Amniotic epithelial cell (primary cell): ENCODE measurements at places on chromosomes 7 and 10.

GRCh38 chr7:74187915-74188675 is 13.9 kb downstream of the EIF4H start:
- peak; percentile 52 for DNase-seq

DNA sequence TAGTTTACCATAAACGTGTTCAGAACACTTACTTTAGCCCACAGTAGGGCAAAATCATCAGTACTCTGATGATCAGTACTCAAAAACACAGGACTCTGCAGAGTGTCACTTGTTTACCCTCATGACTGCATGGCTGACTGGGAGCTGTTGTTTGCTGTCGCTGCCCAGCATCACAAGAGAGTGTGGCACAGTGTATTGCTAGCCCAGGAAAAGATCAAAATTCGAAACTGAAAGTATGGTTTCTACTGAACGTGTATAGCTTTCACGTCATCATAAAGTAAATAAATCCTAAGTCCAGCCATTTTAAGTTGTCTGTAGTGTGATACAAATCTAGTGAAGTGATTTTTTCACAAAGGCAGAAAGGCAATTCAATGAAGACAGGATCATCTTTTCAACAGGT is 184.6 kb downstream of the RAMP3 start:
- no peak for DNase-seq

DNA sequence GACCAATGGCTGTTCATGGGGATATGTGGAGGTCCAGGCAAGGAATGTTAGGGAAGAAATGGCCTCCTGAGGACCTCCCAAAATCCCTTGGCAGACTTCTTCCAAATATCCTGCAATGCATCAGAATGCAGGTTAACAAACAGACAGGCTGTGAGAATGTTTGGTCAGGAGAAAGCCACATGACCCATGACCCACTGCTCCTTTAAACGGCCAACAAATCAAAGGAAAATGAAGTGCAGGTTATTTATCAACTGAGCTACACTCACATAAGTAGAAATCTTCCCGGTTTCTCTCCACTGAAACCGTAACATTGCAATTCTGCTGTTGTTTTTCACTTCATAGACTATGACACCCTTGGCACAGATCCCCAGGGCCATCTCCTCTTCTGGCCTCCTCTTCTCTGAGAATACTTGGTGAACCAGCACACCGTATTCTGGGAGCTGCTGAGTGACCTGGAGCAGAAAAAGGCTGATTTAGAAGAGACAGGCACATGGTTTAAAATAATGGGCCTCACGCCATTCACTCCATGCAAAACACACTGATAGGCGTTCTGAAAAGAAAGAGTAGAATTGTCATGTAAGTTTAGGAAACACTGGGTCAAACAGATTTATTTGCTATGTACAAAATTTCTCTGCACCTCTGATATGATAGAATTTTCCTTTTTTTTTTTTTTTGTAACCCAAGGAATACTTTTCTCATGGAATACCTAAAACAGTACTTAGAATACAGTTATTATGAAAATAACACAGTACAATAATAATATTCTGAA is 67.8 kb downstream of the FRMPD2 start:
- no peak for DNase-seq

GRCh38 chr7:105972276-105972675 is 9.2 kb downstream of the CDHR3 start:
- no peak for DNase-seq

DNA sequence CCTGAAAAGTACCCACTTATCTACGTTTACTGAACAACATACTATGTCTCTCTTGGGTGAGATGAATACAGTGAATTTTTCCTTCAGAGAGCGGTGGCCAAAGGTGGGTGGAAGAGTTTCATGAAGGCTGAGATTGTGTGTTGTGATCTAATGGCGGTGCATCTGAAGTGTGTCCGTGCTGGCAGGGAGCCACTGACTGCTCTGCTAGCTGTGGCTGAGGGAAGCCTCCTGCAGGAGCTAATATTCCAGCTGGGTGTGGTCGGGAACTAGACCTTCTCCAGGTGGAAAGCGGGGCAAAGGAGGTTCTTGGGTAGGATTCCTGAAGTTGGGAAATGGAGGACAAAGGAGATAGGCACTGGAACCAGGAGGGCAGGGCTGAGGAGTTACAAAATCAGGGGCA is 69.2 kb upstream of the GRB10 start:
- DNase-seq = no peak

DNA sequence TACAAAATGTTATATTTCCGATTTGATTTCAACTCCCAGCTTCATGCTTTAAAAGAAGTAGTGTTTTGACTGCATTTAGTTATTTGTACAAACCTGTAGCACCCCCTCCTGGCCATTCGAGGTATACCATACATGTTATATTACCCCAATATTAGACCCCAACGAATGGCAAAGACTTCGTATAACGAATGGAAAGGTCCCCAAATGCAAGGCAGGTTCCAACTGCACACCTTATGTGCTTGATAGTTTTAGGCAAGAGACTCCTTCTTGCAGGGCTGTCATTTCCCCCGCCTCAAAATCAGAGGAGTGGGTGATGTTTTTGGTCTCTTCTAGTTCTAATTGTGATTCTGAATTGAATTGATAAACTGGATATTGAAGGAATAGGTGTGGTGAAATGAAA is 101.1 kb upstream of the TARP start:
- peak; percentile 13 for DNase-seq

DNA sequence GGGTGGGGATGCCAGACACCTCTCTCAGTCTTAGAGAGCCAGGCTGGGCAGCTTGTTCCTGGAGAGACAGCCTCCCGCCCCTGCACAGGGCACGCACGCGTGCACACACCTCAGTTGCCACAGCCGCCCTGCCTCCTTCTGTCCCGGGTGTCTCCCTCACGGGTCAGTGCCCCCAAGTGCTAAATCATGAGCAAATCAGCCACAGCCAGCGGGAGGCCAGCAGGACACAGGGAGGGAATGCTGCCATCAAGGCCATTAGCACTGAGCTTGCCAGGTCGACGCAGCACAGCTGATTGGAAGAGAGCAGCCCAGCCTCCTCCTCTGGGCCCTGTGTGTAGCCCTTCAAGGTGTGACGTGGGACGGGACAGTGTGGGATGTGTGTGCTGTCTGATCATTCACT is 130.4 kb downstream of the CDH23 start:
- DNase-seq = no peak

DNA sequence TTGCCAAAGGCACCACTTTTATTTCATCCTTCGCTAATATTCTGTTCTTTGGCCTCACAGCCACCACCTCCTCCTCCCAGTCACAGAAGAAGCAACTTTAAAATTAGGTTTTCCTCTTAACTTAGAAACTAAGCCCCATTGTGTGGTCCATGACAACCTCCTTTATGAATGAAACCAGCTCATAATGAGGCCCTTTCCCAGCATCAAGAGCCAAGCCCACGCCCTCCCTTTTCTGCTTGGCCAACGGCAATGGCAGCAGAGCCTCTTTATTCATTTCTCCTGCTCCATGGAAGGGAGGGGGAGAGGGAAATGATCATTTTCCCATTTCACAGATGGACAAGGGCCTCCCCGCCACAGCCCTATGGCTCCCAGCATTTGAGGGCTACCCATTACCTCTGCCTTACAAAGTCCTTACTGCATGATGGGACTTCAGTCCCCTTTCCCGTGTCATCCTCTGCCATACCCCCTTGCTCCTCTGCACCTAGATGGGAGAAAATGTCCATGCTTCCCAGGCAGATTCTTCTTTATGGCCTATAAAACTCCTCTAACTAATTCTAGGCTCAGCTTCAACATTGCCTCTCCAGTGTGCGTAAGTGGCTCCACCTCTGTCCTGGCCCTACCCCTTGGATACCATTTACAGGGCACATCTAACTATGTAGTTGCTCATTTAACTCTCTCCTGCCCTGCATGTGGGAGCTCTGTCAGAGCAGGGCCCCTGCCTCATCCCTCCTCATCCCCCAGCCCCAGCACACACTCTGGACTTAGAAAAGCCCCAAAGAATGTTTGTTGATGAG is 475.5 kb downstream of the RPS24 start:
- DNase-seq = no peak

- no peak for DNase-seq
Measured at GRCh38 chr10:24193330-24193729, 15.6 kb upstream of the KIAA1217 start.

DNA sequence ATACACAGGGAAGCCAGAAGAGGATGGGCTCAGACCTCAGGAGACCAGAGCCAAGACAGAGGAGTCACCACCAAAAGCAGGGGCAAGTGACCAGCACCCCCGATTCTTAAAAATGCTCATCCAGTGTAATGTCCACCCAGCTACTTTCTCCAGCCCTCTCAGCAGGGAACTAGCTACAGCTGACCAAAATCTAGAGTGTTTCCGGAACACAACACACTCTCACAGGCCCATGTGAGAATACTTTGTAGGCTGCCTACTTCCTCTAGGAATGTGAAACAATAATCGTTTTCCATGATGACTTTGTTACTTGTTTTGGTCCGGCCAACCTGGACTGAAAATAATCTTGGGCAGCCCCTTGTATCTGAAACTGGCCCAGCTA is 14.5 kb downstream of the PSAP start:
- no peak for DNase-seq

GRCh38 chr10:21705142-21705827 is 171.3 kb downstream of the MLLT10 start:
- DNase-seq = no peak

GRCh38 chr10:93977442-93977841 is 16.3 kb upstream of the PLCE1 start:
- DNase-seq = no peak
